ENCODE measurements at places on chromosomes 2 and 18.

DNA sequence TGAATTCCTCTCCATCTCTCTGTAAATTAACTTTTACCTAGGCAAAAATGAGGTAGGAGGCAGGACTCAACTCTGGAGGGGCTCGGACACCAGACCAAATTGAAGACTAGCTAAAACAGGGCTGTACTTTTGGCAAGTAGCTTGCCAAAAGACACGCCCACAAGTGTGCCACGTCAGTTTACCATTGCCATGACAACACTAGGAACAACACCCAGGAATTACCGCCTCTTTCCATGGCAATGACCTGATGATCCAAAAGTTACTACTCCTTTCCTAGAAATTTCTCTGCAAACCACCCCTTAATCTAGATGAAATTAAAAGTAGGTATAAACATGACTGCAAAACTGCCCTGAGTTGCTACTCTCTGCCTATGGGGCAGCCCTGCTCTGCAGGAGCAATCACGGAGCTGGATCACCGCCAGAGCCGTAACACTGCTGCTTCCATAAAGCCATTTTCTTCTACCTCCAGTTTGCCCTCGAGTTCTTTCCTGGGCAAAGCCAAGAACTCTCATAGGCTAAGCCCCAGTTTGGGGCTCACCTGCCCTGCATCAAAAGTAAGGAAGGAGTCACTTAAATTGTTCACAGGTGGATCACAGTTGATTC is 66.0 kb upstream of the FAM136A start:
- peak; percentile 49 for DNase-seq

DNA sequence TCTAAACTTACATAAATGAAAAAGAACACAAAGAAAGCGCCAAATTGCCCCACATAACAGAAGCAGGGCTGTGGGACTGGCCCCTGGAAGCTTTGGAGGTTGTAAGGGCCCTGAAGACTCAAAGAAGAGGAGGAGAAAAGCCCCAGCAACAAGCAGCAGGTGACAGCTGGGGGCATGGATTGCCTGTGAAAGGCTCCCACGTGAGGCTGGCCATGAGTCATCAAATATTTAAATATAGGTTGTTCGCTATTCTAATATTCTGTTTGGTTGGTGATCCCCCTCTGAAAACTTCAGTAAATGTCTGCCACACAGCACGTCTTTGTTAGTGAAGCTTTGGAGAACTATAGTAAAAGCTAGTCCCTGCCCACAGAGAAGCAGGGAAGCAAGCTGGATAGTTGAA is 132.4 kb downstream of the MREG start:
- DNase-seq, result no peak

DNA sequence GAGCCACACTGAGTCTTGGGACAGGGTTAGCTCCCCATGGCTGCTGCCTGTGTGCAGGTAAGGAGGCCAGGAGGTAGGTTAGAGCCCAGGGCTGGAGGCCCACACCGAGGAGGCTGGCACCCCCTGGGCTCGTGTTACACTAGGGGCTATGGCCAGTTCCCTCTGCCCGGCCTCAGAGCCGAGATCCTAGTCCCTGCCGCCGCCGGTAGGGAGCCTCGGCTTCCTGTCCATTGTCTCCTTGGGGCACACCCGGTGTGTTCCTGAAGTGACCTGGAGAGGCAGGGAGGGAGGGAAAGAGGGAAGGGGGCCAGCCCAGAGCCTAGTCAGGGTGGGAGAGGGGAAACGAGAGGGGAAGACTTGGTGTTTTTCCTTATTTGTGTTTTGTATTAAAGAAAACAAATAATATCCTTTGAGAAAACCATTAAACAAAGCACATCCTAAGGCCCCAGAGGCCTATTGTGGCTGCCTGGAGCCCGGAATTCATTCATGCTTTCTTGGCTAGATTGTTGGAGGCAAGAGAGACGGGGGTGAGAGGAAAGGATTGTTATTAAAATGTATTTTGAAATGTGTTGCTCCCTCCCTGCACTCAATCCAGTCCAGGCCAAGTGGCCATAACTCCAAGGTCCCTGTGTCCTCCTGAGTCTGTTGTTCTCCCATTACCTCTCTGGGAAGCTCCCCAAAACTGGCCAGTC is 170.7 kb downstream of the CTIF start:
- no peak for DNase-seq

GRCh38 chr2:27545348-27546141 is 37.3 kb upstream of the ZNF512 start:
- DNase-seq, result peak; percentile 23

- no peak for DNase-seq
Measured at GRCh38 chr18:76432970-76433767, 61.9 kb downstream of the ZNF516 start.

DNA sequence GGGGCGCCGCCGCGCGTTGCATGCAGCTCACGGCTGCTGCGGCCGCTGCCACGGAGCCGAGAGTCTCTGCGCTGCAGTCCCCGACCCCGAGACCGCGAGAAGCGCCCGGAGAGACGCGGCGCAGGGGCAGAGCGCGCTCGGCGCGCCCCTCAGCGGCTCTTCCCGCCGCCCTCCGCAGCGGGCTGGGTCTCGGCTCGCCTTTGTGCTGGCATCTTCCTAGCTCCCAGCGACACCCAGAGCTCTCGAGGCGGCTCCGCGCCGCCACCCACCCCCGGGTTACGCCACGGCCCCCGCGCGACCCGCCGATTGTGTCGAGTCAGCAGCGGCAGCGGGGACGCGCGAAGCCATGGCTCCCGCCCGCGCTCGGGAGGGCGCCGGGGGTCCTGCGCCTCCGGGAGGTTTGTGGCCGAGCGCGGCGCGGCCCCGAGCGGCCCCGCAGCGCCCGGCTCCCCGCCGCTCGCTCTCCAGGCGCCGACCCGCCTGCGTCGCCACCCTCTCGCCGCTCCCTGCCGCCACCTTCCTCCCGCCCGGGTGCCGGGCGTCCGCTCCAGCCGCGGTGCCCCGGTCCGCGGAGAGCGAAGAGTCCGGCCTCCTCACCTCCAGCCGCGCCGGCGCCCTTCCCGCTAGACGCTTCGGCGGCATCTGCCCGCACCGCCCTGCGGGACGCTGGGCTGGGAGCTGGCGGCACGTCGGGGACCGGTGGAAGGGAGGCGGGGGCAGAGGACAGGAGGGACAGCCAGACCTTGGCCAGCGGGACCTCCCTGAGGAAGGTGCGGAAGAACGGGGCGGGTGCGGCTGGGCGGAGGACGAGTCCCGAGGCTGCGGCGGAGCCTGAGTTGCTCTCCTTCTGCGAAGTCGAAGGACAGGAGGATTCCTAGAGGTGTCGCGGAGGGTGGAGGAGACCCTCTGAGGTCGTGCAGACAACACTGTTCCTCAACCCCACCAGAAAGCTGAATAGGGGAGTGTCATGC is 46.3 kb upstream of the CCDC150 start:
- DNase-seq, result peak; percentile 63

- no peak for DNase-seq
Measured at GRCh38 chr2:58664523-58665151, 423.5 kb upstream of the FANCL start.

- peak; percentile 68 for DNase-seq
Measured at GRCh38 chr18:63677500-63678225, 16.0 kb upstream of the SERPINB3 start.

DNA sequence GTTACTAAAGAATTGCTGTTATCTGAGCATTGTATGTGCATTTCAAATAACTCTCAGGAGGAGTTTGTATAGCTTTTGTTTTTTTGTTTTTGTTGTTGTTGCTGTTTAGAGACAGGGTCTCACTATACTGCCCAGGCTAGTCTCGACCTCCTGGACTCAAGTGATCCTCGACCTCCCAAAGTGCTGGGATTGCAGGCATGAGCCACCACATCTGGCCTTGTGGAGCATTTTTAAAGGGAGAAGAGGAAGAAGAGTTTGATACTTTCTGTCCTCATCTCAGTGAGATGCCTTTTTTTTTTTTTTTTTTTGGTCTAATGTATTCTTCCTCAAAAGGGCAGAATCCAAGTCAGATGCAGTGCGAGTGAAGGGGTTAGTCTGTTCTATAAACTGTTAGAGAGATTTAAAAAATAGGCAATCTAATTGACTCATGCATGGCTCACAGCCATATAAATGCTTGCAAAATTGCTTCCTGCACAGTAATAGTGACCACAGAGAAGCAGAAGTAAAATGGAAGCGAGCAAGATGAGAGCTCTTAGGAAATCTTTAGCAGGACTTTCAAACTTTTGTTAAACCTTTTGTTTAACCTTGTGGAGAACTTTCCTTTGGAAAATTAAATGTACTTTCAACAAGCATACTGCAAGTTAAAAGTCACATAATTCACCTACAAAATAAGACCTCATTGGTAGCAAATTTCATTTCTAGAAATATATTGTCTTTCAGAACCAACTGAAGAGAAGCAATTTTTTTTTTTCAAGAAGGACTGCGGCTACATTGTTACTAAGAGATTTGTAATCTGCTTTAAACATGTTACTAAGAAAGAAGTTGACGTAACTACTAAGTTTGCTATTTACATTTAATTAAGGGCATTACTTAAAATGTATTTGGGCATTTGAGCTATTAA is 52.3 kb upstream of the ROCK1 start:
- peak; percentile 95 for DNase-seq

GRCh38 chr2:136206613-136207012 is 88.7 kb upstream of the CXCR4 start:
- no peak for DNase-seq

- DNase-seq, result no peak
Measured at GRCh38 chr2:68937346-68938055, 15.2 kb downstream of the GKN2 start.

DNA sequence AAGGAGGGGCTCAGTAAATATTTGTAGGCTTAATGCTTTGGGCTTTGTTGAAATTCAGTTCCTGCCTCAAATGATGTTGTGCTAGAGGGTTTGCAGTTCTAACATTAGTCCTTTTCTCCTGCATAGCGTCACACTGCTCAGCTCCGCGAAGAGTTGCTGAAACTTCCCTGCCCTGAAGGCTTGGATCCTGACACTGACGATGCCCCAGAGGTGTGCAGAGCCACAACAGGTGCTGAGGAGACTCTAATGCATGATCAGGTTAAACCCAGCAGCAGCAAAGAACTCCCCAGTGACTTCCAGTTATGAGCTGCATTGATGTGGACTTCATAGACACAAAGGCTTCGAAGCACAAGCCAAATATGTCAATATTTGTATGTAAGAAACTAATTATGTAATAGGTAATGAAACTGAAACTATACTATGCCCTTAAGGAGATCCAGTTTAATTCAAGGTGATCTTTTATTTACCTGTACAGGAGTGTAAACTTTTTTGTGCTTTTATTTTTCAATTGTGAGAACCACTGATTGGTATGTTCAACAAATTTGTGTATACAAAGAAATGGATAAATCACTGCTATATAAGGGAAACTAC is 10.2 kb upstream of the TTC27 start:
- DNase-seq, result no peak

GRCh38 chr18:71942433-71942832 is 601.7 kb downstream of the CBLN2 start:
- DNase-seq, result no peak

DNA sequence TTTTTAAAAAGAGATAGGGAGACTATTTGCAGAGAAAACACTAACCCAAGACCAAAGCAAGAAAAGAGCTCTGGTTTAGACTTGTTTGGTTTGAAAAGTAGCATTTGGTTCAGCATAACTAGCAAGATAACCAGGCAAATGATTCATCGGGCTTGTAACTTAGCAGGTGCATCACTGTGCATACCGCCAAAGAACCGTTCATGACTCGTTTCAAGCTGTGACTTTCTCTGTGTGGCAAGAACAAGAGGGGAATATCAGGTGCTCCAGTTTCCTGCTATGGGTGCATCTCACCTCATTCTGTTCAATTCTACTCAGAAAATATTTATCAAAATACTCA is 244.9 kb downstream of the ETAA1 start:
- no peak for DNase-seq

GRCh38 chr2:164843346-164843911 is 1.8 kb upstream of the COBLL1 start:
- peak; percentile 54 for DNase-seq

- no peak for DNase-seq
Measured at GRCh38 chr2:160621748-160622147, 128.1 kb upstream of the RBMS1 start.

GRCh38 chr18:39259736-39260135 is 1694.1 kb upstream of the CELF4 start:
- no peak for DNase-seq

GRCh38 chr2:44789971-44790721 is 151.4 kb upstream of the SIX3 start:
- no peak for DNase-seq

GRCh38 chr2:172806493-172806892 is 70.8 kb downstream of the RAPGEF4 start:
- peak; percentile 72 for DNase-seq

GRCh38 chr2:81195774-81196382 is 891.3 kb upstream of the LRRTM1 start:
- DNase-seq, result no peak

GRCh38 chr2:20737505-20737904 is 70.6 kb downstream of the GDF7 start:
- DNase-seq, result no peak

DNA sequence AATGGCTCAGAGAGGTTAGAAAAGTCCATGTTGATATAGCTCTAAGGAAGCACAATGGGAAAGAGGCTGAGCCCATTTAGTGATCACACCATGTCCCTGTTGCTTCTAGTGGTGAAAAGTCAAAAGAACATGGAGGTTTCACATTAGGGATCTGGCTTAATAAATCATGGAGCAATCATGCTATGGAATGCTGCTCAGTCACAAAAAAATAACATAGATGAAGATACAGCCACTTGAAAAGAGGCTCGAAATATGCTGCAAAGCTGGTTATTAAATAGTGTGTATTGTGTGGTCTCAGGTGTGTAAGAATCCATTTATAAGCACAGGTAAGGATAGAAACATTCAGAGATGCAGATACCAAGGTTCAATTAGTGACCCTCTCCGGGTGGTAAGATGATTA is 63.6 kb upstream of the CPO start:
- no peak for DNase-seq

DNA sequence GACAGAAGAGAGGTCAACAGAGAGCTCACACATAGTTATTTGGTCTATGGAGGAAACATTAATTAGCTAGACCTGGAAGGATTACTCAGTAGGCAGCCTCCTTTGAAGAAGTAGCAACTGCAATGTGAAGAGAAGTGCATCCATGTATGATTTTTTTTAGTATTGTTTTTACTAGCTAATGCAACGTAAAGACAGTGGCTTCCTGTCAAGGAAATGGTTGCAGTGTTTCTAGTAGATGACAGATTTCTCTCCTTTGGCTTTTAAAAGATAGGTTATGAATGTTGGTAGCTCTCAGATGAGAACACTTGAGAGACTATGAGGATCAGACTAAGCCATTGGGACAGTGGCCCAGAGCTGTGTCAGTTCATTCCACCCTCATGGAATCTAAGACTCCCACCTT is 175.8 kb downstream of the AGPS start:
- no peak for DNase-seq

DNA sequence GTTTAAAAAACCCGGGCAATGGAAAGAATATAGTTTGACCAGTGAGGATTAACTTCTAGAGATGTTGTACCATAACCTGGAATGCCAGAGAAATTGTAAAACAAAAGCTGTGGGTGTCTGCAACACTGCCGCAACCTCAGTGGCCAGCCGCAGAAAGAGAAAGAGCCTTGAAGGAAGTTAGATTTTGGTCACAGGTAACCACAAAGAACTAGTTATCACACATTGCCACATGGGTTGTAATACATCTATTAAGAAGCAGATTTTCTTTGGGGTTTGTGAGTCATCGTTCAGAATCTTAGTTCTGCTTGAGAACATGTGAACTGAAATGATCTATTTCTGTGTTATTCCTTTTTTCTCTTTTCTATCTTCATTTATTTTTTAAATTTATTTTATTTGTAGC is 222.9 kb upstream of the AGAP1 start:
- DNase-seq, result peak; percentile 82

Data from cardiac fibroblast (primary cell).